Mucosa of descending colon (tissue), 3 donors: ENCODE measurements at places on chromosomes 2 and 18. TPM values are rescaled to one million over a fixed set of nuclear protein-coding genes. Genes with fewer than 3 reads are reported as not detected.
A peak's percentile ranks its signal among the peaks of the same experiment; 100 is the strongest.

- no peak for DNase-seq
These were observed 101.1 kb downstream of the CTIF start for GRCh38 chr18:48639772-48640432.

DNA sequence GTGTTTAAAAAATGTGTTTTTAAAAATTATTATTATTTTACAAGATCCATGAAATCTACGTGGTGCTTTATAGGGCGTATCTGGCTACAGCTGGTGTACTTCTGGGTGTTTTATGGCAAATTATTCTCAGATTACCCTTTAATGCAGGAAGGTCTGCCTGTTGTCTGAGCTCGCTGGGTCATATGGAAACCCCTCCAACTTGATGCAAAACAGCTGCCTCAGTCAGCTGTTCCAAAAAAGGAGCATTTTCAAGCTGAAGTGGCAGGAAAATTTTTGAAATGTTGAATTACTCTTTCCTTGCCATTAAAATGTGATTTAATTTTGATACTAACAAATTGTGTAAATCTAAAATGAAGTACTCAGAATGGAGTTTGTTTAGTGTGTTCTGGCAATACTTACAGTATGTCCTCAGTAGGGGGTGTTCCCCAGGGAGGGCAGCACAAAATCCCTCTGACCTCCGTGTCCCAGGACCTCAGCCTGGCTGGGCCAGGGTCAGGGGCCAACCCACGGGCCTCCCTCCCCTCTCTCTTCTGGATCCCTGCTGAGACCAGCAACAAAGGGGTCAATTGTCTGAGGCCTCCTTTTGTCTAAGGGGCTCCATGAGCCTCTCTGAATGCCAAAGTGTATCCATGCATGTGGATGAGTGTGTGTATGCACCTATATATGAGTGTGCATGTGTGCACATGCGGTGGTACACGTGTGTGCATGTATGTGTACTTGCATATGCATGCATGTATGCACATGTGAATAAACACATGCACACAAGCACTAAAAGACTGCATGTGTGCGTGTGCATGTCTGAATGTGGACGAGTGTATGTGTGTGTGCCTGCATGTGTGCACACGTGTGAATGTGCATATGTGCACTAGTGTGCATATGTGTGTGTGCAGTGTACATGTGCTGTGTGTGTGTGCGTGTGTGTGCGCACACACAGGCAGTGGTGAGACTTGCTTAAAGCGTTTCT, 105.4 kb downstream of the ACOXL start:
- DNase-seq = no peak

- DNase-seq = no peak
These were observed 331.3 kb downstream of the SS18 start for GRCh38 chr18:25759111-25759510.

Gene CTAGE1
- not detected for total RNA-seq

DNA sequence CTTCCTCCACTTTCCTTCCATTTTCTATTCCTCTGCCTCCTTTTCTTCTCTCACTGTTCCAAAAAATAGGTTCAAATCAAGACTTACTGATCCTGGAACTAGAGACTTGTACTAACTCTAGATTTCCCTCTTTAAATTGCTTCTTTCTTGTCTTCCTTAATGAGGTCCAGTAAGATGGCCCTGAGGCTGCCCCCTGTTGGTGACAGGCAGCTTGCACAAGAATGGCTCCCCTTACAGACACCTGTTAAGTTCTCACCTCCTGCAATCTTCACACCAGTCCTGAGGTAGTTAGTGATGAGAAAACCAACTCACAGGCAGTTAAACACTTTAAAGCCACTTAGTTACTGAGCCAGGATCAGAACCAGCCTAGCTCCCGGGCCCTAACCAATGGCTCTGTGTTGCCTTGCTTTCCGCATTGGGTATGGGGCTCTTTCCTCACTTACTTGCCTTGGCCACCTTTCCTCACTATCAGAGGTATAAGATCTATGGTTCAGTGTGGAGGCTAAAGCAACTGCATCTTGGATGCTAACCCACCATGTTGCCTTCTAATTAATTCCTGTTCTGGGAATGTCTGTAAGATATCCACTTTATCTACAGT, 130.6 kb downstream of the AKAIN1 start:
- DNase-seq = peak; percentile 24

Gene BOK
- 7.4 TPM for total RNA-seq
